ENCODE measurements at places on chromosomes 3 and 15. TPM values are rescaled to one million over a fixed set of nuclear protein-coding genes. Genes with fewer than 3 reads are reported as not detected.

DNA sequence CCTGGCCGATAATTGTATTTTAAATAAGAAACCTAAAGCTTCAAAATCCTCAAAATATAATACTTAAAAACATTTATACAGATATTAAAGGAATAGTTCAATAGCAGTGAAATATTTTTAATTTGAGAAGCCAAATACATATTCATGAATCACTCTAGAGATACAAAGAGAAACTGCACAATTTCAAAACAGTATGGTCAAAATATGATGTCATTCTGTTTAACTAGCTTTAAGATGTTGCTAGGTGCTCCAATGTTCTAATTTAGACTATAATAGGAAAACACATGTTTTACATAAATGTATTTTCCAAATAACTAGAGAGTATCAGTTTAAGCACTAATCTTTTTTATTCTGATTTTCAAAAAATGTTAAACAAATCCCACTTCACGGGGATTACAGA is 10.3 kb upstream of the NRROS start:
- no peaks in the 10 kb centered on the region for H3K27me3 ChIP-seq
- no peaks in the 10 kb centered on the region for H3K36me3 ChIP-seq
- H3K4me1 ChIP-seq: peaks cover 24% of the 10 kb centered on the region
- no peak overlapping the region for H3K27ac ChIP-seq
- H3K4me3 ChIP-seq: no peak overlapping the region

- peaks cover 4% of the 10 kb centered on the region for H3K4me1 ChIP-seq
- H3K4me3 ChIP-seq: no peak overlapping the region
- no peaks in the 10 kb centered on the region for H3K27me3 ChIP-seq
- peak; percentile 33 for DNase-seq
Measured at GRCh38 chr3:169748670-169749069, 16.2 kb downstream of the TERC start.

DNA sequence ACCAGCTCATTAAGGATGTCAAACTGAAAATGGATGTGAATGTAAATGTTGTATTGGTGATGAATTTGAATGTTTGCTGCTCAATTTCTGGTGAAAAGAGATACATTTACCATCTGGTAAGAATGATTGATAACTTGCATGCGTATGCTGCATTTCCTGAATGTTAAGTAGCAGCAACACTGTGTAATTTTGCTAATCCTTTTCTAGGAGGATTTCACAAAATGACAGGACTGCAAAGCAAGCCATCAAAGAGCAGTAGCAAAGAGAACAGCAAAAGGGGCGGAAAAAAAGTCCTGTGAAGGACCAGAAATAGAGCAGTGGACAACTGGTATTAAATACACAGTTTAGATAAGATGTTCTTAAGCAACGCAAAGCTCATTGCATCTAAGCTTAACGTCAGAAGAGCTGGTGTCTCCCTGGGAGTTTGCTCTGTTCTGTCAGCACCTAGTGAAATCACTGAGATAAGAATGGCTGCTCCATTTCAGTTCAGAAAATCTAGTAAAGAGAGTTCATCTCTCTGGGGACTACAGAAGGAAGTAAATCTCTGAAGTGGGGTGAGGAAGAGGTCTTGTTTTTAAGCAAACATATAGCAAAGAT is 23.5 kb upstream of the PAQR5 start:
- no peak overlapping the region for H3K27ac ChIP-seq
- peaks cover 16% of the 10 kb centered on the region for H3K27me3 ChIP-seq
- no peak overlapping the region for H3K4me3 ChIP-seq

GRCh38 chr3:141279077-141279967 is 47.7 kb downstream of the PXYLP1 start:
- peak; percentile 23 for DNase-seq
- H3K36me3 ChIP-seq: no peaks in the 10 kb centered on the region
- H3K27ac ChIP-seq: no peak overlapping the region
- H3K4me1 ChIP-seq: peaks cover 12% of the 10 kb centered on the region
- H3K4me3 ChIP-seq: no peak overlapping the region

Gene C3orf22
- total RNA-seq: not detected
